Activated naive CD4-positive, alpha-beta T cell treated with anti-CD3 and anti-CD28 coated beads for 36 hours (primary cell): ENCODE measurements at places on chromosomes 4 and X. TPM values are rescaled to one million over a fixed set of nuclear protein-coding genes. Genes with fewer than 3 reads are reported as not detected.
A peak's percentile ranks its signal among the peaks of the same experiment; 100 is the strongest.

The NKX3-2 gene
- not detected for total RNA-seq

GRCh38 chrX:72126048-72126415 is 5.7 kb downstream of the RTL5 start:
- peaks cover 19% of the 10 kb centered on the region for H3K27me3 ChIP-seq
- no peak overlapping the region for H3K4me3 ChIP-seq
- H3K27ac ChIP-seq = no peak overlapping the region
- peaks cover 7% of the 10 kb centered on the region for H3K4me1 ChIP-seq
- H3K36me3 ChIP-seq = no peaks in the 10 kb centered on the region

DNA sequence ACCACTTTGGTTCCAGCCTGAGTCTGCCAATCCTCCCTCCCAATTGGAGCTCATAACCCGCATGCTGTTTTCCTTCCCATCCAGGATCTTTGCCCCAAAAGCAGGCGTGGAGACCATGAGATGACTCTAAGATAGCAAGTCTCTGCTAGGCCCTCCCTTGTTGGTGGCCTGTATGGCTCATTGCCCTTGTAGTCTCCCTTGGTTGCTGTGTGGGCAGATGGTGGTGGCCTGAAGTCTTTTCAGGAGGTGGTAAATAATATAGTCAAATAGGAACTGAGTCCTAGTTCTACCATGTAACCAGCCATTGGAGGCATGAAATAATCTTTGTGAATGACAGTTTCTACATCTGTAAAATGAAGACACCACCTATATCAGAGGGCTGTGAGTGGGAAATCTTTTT is 1.2 kb downstream of the ATP6AP1 start:
- no peak for DNase-seq
- peaks cover 4% of the 10 kb centered on the region for H3K36me3 ChIP-seq
- H3K4me3 ChIP-seq = peak overlapping the region; percentile 74
- H3K4me1 ChIP-seq = peaks cover 24% of the 10 kb centered on the region
- no peaks in the 10 kb centered on the region for H3K27me3 ChIP-seq

DNA sequence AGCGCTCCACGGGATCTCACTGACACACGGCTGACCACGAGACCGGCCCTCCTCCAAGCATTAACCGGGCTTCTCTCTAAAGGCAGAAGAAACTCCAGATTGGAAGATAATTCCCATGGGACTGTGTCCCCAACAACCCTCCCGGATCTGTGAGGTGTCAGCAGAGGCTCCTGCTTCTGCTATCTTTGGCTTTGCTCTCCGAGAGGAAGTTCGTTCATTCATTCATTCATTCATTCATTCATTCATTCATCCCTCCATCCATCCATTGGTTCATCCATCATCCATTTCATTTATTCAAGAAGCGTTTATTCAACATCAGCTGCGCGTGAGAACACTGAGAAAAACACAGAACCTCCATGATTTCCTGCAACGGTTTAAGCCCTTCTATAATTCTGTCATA is 11.5 kb downstream of the ADRA2C start:
- DNase-seq = no peak
- no peaks in the 10 kb centered on the region for H3K36me3 ChIP-seq
- no peak overlapping the region for H3K27ac ChIP-seq
- no peaks in the 10 kb centered on the region for H3K27me3 ChIP-seq
- no peaks in the 10 kb centered on the region for H3K4me1 ChIP-seq

The CAPN6 gene
- total RNA-seq = not detected

DNA sequence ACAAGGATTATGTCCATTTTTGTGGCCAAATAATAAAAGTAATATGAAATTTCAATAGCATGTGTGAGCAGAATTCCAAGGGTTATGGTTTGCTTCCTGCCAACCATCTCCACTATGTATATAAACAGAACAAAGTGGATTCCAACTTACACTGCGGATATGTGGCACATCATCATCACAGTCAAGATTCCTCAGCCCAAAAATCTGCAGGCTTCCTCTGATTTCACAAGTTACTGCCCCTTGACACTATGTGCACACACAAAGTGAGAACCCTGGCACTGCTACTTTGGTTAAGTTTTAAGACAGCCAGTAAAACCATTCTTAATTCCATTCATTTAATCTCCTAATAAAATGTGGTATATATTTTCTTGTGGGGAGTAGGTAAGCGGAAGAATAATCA is 76.4 kb downstream of the LEF1 start:
- H3K27me3 ChIP-seq = no peaks in the 10 kb centered on the region
- H3K4me3 ChIP-seq = peak overlapping the region; percentile 52
